ENCODE measurements at places on chromosomes 2 and 18. TPM values are rescaled to one million over a fixed set of nuclear protein-coding genes. Genes with fewer than 3 reads are reported as not detected.

DNA sequence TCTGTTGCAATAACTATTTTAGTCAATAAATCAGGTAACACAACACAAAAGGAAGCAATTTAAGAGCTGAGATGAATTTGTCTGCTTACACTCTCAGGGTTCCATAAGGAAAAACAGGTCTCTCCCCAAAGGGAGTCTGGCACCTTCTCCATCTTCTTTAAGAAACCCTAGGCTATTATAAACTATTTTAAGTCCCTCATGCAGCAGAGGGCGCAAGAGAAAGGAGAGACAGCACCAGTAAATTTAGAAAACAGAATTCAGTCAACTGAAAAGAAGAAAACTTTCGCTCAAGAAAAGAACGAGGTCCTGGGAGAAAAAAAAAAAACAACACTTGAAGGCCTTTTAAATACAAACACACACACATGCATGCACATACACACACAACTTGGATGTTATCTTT is 19.1 kb downstream of the SULT1C4 start:
- no peaks in the 10 kb centered on the region for H3K27me3 ChIP-seq
- H3K27ac ChIP-seq = no peak overlapping the region
- no peaks in the 10 kb centered on the region for H3K36me3 ChIP-seq
- DNase-seq = no peak
- H3K4me1 ChIP-seq = no peaks in the 10 kb centered on the region
- H3K4me3 ChIP-seq = no peak overlapping the region

RPRD1A gene
- 29.5 TPM for total RNA-seq

GRCh38 chr2:241904011-241904718 is 34.6 kb downstream of the RTP5 start:
- no peak overlapping the region for H3K4me3 ChIP-seq
- H3K27me3 ChIP-seq = no peaks in the 10 kb centered on the region
- no peak overlapping the region for H3K27ac ChIP-seq
- peak; percentile 27 for DNase-seq

DNA sequence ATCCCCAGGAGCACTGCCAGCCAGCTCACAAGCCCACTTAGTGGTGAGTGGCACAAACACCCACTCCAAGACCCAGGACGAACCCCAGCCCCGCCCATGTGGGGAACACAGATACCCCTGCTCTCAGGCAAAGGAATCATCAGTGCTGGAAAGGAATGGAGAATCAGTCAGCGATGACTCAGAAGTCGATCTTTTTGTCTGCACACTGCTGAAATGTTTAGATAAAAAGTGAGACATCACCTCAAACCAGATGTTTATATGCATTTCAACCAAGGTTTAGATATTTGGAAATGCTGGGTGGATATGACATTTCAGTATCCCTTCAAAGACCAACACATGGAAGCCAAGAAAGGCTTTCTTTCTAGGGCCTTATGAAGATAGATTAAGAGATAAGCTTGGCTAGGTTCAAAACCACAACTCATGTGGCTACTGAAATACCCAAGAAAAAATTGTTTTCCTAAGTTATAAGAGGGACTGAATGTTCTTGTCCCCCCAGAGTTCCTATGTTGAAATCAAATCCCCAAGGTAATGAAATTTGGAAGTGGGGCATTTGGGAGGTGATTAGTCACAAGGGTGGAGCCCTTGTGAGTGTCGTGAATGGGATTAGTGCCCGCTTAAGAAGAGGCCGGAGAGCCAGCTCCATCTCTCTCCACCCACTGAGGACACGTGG is 43.7 kb downstream of the POU3F3 start:
- H3K4me3 ChIP-seq = no peak overlapping the region
- H3K27ac ChIP-seq = no peak overlapping the region
- no peaks in the 10 kb centered on the region for H3K36me3 ChIP-seq
- DNase-seq = no peak

DNA sequence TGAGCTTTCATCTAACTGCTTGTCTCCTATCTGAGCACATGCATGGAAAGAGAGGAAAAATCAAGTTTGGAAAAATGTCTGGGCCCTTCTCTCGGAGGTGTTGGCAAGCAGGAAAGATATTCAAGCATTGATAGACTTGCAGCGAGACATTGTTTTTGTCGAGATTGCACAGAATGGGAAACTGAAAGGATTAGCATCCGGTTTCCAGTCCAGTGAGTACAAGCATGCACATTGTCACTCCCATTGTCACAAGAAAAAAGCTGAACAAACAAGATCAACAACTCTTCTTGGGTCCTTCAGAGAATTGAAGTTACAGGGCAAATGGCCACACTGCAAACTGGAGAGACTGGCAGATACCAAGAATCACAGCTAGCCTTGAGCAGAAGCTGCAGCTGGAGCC is 19.6 kb upstream of the MC5R start:
- DNase-seq = no peak
- peaks cover 9% of the 10 kb centered on the region for H3K4me1 ChIP-seq

PRADC1 gene
- total RNA-seq = 25.4 TPM

GRCh38 chr2:190504912-190505311 is 29.6 kb downstream of the NEMP2 start:
- H3K27ac ChIP-seq = no peak overlapping the region
- no peaks in the 10 kb centered on the region for H3K27me3 ChIP-seq
- H3K4me3 ChIP-seq = no peak overlapping the region
- DNase-seq = no peak

TMEFF2 gene
- total RNA-seq = not detected
